ENCODE measurements at places on chromosomes 1 and 21.
A peak's percentile ranks its signal among the peaks of the same experiment; 100 is the strongest.

GRCh38 chr1:42168763-42169162 lies 4.2 kb upstream of the GUCA2A start:
- no peak for DNase-seq

- DNase-seq: no peak
Measured at GRCh38 chr1:26014179-26014578, 7.4 kb upstream of the EXTL1 start.

DNA sequence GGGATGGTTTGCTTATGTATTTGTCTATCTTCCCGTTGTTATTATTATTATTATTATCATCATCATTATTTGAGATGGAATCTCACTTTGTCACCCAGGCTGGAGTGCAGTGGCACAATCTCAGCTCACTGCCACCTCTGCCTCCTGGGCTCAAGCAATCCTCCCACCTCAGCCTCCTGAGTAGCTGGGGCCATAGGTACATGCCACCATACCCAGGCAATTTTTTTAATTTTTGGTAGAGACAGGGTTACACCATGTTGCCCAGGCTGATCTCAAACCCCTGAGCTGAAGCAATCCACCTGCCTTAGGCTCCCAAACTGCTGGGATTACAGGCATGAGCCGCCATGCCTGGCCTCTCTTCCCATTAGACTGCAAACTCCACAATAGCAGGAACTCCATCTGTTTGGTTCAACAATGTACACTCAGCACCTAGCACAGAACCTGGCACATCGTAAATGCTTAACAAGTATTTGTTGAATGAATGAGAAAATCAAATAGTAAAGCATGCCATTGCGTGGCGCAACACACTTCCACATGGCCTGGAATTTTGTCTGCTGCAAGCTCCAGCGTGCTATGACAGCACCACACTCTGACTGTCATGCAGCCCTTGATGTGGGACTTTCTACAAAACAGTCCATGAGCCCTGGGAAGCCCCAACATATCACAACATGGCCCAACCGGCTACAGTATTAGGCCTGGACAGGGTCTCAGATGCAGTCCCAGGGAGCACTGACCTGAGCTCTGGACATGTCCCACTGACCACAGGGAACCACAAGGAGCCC lies 3.8 kb upstream of the TINAGL1 start:
- no peak for DNase-seq

DNA sequence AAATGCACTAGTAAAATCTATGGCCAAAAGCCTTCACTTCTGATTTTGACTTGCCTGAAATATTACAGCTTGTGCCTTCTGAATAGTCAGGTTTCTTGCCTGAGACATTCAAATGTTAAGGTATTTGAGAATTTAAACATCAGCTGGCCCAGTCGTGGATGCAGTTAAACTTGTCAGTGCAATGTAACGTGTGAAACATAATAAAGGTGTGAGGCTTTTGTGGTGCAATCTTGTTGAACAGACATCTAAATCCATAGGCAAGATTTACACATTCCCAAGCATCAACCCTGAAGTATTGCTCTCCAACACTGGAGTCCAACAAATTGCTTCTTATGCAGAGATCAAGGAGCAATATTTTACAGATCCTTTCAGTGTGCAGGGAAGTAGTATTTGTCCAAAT lies 4.4 kb downstream of the CCN1 start:
- no peak for DNase-seq

DNA sequence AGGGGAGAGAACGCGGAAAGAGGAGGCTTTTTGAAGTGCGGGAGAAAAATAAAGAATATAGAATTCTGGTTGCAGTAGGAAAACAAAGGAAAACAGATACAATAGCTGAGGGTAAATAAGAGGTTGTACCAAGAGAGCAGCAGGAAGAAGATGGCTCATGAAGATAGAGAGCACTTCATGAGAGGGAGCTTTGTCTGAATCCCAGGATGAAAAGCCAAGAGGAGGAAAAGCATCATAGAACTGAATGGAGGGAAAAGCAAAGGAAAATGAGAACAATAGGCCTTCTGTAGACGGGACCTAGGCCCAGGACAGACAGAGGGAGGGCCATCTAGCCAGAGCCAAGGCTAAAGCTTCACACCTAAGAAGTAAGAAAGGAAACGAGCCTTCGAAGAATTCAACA lies 49.5 kb downstream of the ATP6V1G3 start:
- DNase-seq: no peak

- DNase-seq: no peak
Measured at GRCh38 chr1:231194476-231194842, 32.6 kb downstream of the TRIM67 start.

- DNase-seq: no peak
Measured at GRCh38 chr1:153960206-153960605, 1.8 kb upstream of the CRTC2 start.

GRCh38 chr1:200437556-200438203 lies 27.8 kb upstream of the ZNF281 start:
- DNase-seq: peak; percentile 59

DNA sequence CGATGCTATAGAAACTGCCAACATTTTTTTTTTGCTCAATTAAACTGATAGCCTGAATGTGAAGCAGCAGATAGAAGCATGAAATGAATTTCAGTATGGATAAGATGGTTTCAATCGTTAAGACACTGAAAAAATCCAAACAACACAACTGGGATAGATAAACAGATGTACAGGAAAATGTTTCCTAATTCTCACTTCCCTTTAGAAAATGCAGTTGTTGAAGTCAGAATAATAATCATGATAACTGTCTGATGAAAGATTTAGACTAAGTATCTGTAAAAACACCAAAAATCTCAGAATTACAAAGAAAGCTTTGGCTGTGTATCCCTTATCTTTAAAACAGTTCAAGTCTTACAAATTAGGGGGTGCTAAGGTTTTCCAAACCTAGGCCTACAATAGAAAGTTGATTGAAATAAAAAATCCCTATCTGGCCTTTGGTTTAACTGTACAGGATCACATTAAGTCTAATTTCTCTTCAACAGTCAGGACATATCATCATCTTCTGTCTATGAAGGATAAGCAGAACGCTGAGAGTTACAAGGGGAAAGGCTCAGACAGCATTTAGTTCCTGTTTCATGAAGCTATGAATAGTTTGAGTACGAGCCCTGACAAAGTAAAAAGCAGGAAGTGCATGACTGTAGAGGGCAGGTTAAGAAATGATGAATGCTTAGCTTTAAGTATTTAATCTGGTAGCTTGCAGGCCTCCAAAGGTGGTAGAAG lies 203.2 kb downstream of the APP start:
- DNase-seq: peak; percentile 64

- DNase-seq: no peak
Measured at GRCh38 chr1:42305639-42306038, 29.4 kb downstream of the FOXJ3 start.

DNA sequence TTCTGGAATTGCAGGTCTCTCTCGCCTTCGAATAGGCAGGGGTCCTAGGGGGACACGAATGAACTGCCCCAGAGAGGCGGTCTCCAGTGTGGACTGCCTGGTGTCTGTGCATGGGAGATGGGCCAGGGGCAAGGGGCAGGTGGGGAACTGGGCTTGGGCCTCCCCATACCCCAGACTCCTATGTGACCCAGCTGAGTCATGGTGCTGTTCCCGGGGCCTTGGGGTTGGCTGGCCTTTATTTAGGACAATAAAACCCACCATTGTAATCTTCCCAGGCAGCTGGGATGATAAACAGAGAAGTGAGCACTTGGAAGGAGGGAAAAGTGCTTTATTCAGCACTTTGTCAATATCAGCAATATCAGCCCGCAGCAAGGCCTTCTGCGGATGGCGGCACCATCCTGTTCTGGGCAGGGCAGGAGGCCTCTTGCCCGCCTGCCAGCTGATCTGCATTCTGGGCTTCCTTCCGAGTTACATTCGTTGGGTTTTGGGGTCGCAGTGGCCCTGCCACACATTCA lies 209.0 kb upstream of the TMEM51 start:
- no peak for DNase-seq

DNA sequence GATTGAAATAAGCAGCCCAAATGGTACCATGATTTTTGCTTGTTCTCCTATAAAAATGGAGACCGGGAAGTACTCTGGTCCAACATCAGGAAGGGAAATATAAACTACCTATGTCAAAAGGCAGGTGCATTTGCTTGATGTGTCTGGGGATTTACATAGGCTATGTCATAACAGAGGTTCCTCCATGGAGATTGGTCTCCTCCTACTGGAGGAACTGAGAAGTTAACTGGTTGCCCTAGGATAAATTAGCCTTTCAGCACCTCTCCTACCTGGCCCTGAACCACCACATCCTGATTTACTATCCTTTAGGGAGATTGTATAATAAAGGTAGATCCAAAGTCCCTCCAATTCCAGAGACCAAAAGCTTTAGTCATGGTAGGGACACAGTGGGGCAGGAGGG lies 1109.3 kb upstream of the B3GALT2 start:
- peak; percentile 82 for DNase-seq

DNA sequence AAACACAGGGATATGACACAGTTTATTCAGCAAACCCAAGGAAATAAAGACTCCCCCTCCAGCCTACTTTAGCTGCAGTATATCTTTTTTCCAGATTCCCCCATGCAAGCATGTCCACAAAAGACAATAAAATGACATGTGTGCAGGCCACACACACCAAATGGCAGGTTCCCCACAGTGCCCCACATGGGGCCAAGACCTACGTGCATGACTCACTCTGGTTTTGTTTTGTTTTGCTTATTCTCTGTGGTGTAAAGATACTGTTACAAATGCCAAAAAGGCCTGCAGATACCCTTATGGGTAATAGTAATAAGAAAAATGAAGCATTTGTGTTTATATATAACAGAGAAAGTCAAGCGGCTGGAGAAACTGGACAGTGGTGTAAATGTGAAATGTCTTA lies 71.6 kb downstream of the RD3 start:
- DNase-seq: no peak

DNA sequence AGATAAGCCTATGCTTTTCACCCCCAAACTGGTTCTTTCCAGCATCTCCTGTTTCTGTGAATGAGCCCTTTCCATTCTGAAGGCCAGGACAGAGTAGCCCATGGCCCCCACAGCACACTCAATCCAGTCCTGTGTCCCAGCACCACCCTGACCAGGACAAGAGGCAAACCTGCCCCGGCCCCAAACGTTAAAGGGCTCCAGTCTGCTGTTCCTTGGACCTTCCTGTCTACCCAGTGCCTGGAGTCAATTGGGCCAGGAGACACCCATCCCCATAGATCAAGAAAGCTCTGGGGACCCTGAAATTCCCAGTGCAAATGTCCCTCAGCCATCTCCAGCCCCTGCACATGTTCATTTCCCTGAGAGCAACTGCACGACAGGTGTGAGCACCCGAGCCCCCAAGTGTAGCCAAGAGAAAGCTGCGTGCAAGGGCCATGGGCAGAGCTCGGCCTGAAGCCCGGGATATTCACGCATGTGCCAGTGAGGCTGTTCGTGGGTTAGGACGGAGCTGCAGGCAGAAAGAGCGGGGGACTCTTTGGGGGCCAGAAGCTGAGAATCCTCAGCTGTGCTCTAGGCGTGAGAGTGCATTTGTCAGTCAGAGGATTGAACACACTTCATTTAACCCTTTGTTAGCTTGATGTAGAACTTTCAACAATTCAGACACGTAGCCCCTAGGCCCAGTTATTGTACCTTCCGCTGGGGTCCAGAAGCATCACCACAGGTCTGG lies 4.2 kb upstream of the RIPK4 start:
- DNase-seq: no peak

DNA sequence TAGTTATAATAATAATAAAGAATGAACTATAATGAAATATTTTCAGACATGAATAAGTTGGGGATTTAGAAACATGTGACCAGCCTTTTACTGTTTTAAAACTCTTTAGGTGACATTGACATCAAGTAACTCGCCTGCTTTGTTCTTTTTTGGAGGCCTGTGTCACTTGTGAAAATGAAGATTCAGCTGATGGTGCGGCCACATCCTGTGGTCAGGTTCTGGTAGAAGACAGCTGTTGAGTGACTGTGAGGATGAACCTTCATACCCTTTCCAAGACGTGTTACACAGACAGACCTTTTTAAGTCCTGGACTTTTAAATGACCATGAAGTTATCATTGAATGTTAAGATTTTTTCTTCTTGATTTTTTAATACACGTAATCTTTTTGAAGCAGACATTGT lies 10.3 kb downstream of the UTS2 start:
- DNase-seq: no peak

DNA sequence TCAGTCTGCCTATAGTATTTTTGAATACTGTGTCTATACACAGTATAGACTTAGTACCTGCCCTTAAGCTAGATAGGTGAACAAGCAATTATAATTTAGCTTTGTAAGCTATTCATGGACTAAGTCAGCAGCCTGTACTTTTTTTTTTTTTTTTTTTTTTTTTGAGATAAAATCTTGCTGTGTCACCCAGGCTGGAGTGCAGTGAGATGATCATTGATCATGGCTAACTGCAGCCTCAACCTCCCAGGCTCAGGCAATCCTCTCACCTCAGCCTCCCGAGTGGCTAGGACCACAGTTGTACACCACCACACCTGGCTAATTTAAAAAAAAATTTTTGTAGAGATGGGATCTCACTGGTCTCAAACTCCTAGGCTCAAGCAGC lies 17.3 kb downstream of the ITSN1 start:
- DNase-seq: no peak

DNA sequence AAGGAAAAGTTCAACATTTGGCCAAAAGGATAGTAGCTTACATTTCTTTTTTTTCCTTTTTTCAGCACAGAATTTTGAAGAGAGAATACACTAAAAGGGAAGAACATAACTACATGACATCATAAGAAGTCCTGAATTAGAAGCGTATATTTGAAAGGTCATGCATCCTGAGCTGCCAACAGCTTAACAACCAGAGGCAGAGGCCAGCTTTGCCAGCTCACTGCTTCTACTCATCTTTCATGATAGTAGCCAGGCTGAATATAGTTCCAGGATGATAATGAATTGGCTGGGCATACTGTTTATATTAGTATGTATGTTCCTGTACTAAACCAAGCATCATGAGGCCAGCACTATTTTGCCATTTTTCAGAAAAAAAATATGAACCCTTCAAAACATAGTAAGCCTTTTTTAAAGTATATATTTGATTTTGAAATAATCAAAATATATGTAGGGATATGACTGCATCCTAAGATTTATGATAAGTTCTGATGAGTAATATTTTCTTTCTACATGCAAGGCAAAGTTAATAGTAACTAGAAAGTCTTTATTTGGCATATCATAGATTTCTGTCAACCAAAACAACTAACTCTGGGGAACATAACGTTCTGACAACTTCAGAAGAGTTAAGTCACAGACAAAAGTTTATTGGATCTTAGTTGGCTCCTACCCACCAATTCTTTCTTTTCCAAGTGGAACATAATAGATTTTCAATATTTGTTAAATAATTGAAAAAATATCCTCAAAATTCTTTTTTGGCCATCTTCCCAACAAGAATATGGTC lies 123.2 kb downstream of the DPYD start:
- DNase-seq: no peak

- DNase-seq: no peak
Measured at GRCh38 chr21:46347791-46348381, 23.9 kb downstream of the PCNT start.

DNA sequence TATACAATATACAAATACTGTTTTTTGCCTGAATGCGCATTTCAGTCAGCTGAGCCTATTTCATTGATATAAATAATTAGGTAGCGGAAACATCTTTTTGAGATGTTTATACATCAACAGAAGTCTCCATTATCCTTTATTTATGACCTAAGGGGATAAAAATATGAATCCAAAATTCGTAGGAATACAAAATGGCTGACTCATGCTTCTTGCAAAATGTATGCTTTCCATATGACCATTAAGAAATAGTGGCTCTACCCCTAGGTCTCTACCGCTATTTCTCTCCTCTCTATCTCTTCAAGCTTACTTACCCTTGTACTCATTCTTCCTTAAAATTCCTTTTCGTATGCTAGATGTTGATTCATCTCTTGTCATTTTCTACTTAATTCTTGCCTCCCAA lies 338.4 kb upstream of the TMPRSS15 start:
- no peak for DNase-seq

- no peak for DNase-seq
Measured at GRCh38 chr1:239221656-239222055, 164.7 kb upstream of the CHRM3 start.

GRCh38 chr1:196180847-196181593 lies 427.2 kb downstream of the KCNT2 start:
- DNase-seq: no peak
